SJCRH30 (cell line): ENCODE measurements at places on chromosomes 7 and 10. TPM values are rescaled to one million over a fixed set of nuclear protein-coding genes. Genes with fewer than 3 reads are reported as not detected.
A peak's percentile ranks its signal among the peaks of the same experiment; 100 is the strongest.

DNA sequence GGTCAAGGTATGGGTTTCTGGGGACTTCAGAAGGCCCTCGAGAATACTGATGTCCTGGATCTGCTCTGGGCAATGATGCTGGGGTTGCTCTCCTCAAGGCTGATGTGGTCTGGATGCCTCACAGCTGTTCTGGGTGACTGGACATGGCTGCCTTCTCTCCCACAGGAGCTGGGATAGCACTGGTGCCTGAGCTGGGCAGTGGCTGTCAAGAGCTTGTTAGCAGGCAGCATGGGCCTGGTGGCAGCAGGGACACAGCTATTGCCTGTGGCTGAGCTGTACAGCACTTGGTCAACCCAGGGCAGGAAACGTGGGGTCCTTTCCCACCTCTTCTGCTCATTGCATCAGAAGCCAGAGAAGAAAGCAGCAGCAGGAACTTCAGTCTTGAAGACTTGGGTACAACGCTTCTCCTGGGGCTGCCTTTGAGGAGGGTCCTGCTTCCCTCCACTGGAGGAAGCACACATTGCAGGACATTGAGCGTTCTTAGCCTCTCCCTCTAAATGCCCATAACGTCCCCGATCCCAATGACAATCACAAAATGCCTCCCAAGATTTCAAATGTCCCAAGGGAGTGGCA, 13.0 kb downstream of the ADCYAP1R1 start:
- no peak for DNase-seq

- no peak for DNase-seq
Observed at GRCh38 chr10:119654540-119654939, 3.4 kb downstream of the BAG3 start.

- no peak for DNase-seq
Observed at GRCh38 chr7:151432658-151433521, 7.1 kb downstream of the CRYGN start.

DNA sequence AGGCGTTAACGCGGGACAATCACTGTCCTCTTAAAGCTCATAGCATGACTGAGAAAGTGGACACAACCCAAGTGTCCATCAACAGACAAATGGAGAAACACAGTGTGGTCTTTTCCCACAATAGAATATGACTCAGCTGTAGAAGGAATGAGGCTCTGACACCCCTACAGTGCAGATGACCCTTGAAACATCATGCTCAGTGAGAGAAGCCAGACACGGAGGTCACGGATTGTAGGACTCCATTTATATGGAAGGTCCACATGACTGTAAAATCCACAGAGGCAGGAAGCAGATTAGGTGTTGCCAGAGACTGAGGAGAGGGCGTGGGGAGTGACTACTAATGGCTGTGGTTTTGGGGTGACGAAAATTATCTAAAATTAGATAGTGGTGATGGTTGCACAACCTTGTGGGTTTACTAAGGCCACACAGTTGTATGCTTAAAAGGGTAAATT, 6.1 kb upstream of the NCAPG2 start:
- no peak for DNase-seq

HTR5A gene
- not detected in 2 replicates for total RNA-seq

DNA sequence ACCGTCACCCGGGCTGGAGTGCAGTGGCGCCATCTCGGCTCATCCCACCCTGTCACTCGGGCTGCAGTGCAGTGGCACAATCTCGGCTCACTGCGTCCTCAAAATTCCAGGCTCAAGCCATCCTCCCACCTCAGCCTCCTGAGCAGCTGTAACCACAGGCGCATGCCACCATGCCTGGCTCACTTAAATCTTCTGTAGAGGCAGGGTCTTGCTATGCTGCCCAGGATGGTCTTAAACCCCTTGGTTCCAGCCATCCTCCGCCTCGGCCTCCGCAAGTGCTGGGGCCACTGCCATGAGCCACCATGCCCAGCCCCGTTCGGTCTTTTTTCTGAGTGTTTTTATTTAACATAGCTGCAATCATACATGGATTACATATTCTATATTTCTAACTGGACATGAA, 30.6 kb downstream of the ZFAND2A start:
- DNase-seq: no peak

DNA sequence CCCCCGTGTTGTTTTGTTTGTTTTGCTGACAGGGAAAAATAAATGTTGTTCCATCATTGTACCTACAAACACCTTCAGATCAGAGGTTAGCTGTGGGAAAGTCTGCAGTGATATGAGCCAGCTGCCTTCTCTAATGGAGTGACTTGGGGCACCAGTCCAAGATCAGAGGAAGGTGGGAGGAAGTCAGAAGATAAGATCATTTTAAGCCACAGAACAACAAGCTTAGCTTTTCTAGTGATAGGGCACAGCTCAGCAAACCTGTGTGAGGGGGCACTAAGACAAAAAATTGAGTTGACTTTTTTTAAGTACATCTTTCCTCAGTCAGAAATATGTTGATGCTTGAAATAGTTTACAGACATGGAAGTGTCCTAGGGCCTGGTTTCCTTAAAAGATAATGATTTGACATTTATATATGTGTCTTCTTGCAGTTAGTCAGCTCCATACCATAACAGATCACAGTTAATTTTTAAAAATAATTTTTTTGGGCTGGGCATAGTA, 240.3 kb upstream of the KAT6B start:
- peak; percentile 20 for DNase-seq

GRCh38 chr7:128167791-128168666, 73.0 kb upstream of the LEP start:
- DNase-seq: no peak

MYH16 gene
- 0.12 TPM in 1 of 2 replicates, not detected in the other for total RNA-seq

DNA sequence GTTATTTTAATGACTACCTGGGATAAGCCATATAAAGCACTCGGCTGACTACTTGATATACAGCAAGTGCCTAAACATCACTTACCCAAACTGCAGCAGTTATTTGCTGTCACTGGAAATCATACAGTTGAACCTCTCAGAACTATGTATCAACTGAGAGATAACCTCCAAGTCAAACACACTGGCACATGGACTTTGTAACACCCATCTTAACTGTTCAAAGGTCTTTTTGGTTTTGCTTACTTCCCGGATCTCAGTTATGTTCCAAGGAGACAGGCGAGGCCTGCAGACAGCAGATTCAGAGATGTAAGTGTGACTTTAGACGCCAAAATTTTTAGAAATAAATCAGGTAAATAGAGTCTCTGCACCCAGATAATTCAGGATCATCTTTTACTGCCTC, 34.6 kb upstream of the DAGLB start:
- DNase-seq: no peak

IGFBP1 gene
- not detected in 2 replicates for total RNA-seq

CDHR1 gene
- total RNA-seq: 0.10 TPM in 1 of 2 replicates, not detected in the other

DNA sequence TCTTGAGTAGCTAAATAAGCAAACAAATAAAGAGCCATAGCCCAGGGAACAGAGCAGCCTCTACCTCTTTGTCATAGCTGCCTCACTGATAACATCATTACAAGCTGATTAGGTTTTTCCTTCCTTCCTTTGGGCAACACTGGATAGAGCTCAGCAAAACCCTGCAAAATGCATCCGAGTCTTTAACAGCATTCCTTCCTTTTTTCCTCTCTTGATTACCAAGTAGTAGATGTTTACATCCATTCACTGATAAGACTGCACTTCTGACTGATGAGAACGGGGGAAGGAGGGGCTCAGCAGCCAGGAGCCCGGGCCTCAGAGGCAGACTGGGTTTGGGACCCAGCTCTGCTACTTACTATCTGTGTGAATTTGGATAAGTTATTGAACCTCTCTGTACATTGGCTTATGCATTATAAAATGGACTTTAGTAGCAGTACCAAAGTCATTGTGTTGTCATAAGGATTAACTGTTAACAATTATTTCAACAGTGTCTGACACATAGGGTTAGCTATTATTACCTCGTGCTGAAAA, 214.2 kb downstream of the ANK3 start:
- DNase-seq: no peak

GRCh38 chr10:72319416-72320254, 35.1 kb downstream of the DNAJB12 start:
- DNase-seq: peak; percentile 77

- DNase-seq: no peak
Observed at GRCh38 chr10:51162002-51162401, 87.7 kb downstream of the PRKG1 start.

NPTX2 gene
- total RNA-seq: not detected in 2 replicates

IRF5 gene
- 0.08 and 0.16 TPM in 2 replicates for total RNA-seq

C10orf53 gene
- not detected in 2 replicates for total RNA-seq

- no peak for DNase-seq
Observed at GRCh38 chr10:102404361-102405107, 9.0 kb downstream of the NFKB2 start.

GRCh38 chr7:155590215-155591018, 44.1 kb upstream of the CNPY1 start:
- DNase-seq: no peak

CCT6A gene
- 484 and 522 TPM in 2 replicates for total RNA-seq

RHOBTB1 gene
- total RNA-seq: 23.0 and 23.6 TPM in 2 replicates

DNA sequence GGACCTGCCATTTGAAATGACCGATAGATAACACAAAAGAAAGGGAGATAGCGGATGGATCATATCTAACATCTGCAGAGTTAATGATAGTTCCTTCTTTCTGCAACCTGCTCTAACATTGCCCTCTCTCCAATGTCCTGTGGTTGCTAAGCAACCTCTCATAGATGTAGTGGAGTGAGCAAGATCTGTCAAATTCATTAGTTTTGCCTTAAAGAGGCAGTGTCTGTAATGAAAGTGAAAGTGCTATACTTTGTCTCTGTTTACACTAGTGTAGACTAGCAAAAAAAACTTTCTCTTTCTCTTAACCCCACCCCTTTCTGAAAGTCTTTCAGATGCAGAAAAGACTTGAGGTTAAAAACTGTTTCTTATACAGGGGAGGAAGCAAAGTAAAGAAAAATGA, 1196.9 kb downstream of the SORCS3 start:
- DNase-seq: no peak

GRCh38 chr7:37015353-37016034, 291.2 kb upstream of the AOAH start:
- no peak for DNase-seq

MYPN gene
- total RNA-seq: 0.13 and 0.40 TPM in 2 replicates

DNA sequence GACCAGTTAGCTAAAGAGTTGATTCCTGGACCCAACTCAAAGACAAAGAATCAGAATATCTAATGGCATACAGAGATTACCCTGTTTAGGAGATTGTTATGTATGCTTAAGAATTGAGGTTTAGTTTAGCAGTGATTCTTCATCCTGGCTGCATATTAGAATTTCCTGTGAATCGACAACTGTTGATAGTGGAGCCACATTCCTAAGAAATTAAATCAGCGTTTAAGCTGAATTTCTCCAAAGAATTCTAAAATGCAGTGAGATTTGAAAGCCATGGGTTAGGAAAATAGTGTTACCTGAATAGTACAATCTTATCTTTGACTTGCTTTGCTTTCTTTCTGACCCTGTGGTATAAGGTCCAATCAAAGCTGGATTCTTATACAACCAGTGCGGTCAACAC, 16.4 kb upstream of the FERD3L start:
- no peak for DNase-seq

GRCh38 chr10:113491967-113492565, 60.8 kb upstream of the HABP2 start:
- DNase-seq: no peak

DNA sequence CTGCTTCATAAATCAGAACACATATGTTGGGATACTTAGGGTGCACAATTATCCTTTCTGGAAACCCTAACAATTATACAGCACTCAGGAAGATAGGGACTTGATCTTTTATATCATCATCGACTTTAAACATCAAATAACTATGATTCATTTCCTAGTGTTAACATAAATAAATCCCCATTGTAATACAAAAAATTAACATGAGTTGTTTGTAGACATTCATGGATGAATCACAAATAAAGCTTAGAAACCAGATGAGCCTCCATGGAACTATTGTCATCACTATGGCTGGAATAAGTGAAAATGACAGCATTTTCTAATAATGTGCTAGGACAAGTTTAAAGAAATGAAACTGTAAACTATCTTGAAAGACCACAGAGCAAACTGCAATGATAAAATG, 821.7 kb downstream of the GATA3 start:
- no peak for DNase-seq

DNA sequence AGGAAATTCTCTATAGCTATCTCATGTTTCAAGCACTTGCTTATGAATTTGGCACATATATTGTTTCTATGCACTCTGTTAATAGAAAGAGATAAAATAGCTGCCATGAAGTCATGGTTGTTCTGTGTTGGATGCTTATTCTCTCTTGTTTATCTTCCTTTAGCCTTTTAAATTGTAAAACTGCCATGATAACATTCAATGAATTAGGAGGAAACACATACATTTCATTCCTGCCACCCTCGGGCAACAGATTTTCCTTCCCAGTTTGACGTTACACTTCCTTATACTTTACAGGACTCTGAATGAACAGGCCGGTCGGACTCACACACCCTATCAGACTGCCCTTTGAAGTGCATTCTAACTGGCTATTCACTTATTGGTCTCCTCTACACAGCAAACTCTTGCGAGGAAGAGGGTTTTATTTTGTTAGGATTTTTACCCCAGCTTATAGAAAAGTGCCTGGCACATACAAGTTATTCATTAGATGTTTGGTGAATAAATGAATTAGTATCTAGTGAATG, 65.7 kb upstream of the FERD3L start:
- no peak for DNase-seq

- DNase-seq: no peak
Observed at GRCh38 chr10:43255634-43256431, 11.0 kb downstream of the RASGEF1A start.

- no peak for DNase-seq
Observed at GRCh38 chr10:92014620-92015019, 91.0 kb downstream of the BTAF1 start.

DNA sequence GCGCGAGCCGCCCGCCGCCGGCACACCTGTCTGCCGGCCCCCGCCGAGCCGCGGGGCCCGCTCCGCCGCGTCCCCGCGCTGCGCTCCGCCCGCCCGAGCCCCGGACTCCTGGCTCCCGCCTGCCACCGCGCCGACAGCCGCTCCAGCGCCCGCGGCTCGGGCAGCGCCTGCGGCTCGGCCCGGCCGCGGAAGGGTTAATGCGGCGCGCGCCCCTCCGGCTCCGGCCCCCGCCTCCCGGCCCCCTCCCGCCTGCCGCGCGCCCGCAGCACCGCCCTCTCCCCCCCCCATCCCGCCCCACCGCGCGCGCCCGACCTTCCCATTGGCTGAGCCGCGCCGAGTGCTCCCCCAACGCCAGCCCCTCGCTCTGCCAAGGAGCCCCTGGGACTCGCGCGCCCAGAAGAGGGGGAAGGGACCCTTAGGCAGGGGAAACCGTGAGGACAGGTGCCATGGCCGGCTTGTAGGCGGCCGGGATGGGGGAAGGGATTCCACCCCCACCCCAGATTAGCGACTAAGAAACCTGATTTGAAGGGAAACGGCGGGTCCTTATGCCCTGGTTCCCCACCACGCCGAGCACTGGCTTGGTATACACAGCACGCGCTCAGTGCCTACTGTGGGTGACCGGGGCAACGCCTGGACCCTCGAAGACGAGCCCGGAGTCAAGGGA, at the start of gene KCNH2:
TSS of gene KCNH2 (minus strand) at position 196 of the 664 bp plus-strand sequence. CDS start 408 bp downstream, outside the sequence.
- peak; percentile 90 for DNase-seq

- DNase-seq: no peak
Observed at GRCh38 chr10:1611936-1612550, 125.3 kb downstream of the ADARB2 start.

PHYH gene
- total RNA-seq: 12.8 and 14.1 TPM in 2 replicates

GRCh38 chr10:30818010-30818660, 188.6 kb upstream of the LYZL2 start:
- no peak for DNase-seq
